Esophagus mucosa (tissue), 1 donor: ENCODE measurements at places on chromosomes 11 and 22. TPM values are rescaled to one million over a fixed set of nuclear protein-coding genes. Genes with fewer than 3 reads are reported as not detected.

DNA sequence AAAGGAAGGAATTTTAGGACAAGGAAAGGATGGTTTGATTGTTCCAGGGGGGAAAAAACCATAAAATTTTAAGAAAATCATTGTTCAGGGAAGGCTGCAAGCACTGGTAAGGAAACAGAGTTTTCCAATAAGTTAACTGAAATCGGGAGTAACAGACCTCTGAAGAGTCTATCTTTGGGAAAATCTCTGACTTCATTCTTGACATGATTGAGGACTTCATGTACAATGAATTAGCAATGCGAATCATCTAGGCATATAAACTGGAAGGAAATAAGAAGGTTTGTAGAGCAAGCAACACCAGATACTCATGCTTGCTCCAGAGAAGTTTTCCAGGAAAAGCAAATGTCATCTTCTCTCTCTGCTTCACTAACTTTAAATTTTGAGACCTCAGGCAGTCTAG lies 18.5 kb downstream of the APLP2 start:
- no peak for ATAC-seq

DNA sequence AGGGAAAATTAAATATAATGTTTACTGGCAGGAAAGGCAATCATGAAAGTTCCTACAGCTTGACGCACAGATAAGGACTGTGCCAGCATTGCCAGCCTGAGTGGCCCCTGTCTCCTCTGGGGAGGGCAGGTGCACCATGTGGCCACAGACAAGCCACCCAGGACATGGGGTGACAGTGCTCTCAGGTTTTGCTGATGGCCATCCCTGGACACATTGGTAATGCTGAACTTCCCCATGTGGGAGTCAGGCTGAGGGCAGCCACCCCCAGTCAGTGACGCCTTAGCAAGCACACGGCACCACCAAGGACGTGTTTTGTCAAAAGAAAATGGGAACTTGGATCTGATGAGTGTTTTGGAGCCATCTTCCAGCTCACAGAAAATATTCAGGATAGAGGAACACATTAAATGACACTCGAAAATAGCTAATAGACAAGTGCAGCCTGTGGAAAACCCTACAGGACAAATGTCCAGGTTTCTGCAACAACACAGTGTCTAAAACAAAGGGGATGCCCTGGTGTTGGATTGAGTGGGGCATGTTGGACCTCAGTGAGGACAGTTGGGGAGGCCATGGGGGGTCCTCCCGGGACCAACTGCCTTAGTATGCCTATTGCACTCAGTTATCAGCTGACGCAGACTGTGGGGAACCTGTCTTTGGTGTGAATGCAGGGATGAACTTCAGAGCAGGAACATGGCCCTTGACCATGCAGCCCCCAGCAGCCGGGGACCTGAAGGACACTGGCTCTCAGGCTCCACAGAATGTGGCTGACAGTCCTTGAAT lies 1450.5 kb downstream of the BRD1 start:
- no peak for ATAC-seq

DNA sequence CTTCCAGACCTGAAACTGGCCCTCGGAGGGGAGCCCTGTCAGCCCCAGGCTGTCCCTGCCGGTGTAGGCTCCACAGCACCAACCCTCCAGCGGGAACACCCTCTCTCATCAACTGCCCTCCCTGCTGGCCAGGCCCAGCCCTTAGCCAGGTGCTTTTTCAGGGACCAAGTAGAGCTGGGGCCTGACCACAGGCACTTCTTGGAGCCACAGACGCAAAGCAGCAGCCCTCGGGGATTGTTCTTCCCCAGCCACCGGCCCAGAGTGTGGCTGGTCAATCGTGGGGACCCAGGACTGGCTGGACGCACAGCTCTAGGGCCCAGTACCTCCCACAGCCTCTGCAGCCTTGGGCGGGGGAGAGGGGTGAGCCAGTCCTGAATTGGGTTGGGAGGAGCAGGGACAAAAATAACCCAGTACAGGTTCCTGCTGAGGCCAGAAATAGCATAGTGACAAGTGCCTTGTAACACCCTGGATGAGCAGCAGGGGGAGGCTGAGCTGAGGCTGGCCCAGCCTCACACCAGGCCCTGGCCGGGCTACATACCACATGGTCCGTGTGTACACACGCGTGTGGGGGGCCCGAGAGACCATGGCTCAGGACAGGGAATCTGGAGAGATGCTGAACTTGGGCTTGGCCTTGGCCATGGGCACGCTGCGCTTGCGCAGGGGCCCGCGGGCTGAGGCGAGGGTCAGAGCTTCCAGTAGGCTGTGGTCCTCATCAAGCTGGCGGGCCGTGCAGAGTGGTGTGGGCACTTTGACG lies 2.0 kb downstream of the KCNJ11 start:
- peak; percentile 58 for ATAC-seq

GRCh38 chr11:17563231-17563646 lies 16.2 kb downstream of the OTOG start:
- peak; percentile 79 for ATAC-seq

DNA sequence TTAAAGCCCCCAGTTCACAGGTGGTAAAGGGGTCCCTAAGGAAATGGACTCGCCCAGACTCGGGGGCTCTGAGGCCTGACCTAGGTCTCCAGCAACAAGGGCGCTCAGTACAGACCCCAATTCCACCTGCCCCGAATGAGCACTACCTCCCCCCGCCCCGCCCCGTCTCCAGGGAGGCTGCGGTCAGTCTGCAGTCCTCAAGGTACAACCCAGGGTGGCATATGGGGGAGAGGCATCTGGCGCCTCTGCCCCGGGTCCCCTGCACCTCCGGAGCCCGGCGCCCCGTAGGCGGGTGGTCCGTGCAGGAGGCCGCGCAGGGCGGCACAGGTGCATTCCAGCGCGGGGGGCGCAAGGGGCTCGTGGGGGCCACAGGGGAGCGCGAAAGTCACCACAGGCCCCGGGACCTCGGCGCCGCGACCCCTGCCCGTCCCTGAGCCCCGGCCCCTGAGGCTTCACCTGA lies 361 bp downstream of the CTSD start:
- peak; percentile 32 for ATAC-seq

DNA sequence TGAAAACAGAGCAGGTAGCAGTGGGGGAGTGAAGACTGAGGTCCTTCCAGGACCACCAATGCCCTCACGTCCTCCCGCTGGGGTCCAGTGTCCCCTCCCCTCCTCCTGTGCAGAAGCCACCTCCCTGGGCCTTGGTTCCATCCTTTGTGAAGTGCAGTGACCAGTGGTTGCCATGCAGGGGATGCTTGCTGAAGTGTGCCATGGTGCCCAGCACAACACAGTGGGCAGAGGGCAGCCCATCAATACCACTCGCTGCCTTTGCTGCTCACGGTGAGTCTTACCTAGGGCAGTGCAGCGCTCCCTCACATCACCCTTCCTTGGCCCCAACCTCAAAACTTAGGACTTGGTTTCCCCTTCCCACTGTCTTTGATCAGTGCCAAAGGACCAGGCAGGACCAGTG lies 12.9 kb downstream of the MYEOV start:
- no peak for ATAC-seq

DNA sequence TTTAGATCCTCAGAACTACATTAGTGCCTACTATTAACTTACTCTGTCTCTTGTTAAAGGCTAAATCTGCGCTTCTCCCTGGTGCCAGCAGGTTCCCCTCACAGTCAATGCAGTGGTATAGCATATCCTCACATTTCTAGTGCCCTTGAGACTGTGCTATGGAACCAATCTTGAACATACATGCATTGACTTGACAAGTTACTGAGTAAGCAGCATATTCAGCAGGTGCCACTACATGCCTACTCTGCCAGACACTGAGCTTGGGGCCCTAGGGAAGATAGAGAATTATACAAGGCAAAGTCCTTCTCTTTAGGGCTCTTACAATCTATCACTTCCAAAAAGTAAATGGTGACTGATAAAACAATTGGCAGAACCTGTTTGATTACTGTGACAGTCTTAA lies 3.2 kb downstream of the FUT4 start:
- ATAC-seq: peak; percentile 24

DNA sequence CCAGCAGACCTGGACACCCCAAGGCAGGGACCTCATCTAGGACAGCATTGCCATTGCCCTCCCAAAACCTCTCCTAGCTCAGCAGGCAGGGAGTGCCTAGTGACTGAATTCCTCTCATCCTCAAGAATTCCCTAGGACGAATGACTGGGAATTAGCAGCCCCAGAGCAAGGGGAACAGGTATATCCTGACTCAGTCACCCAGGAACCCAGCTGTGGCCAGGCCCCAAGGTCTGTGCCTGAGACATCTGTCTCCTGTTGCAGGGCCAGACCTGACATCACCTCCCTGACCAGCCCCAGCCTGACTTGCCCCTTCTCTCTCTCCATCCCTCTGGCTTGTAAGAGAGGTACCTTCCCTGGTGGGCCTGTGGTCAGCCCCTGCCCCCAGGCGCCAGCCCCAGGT lies 39.0 kb upstream of the SUSD2 start:
- ATAC-seq: no peak

GRCh38 chr11:45159781-45160365 lies 13.4 kb downstream of the PRDM11 start:
- ATAC-seq: peak; percentile 9

DNA sequence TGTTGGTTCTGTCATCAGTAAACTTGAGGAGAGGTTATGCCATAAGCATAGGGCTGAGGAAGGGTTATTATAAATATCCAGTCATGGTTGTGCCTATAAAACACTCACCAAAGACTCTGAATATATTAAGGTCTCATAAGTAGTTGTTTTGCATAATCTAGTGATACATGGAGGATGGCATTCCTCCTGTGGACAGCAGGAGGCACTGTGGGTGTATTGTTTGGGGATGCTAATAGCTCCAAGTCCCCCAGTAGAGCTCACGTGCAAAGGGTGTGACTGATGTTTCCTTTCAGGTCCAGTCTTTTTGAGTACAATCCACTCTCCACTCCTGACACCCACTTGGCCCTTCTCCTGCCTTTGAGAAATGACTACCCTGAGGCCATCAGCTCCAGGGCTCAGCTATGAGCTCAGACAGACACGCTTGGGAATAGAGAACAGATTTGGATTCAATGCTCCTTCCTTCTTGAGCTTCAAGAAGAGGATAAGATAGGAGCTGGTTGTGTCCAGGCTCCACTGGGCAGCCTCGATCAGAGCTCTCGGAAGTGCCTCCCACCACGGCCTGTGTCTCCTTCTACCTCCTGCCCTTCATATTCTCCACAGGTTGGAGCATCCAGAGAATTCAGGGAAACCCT lies 85.2 kb upstream of the IGLL5 start:
- ATAC-seq: no peak

DNA sequence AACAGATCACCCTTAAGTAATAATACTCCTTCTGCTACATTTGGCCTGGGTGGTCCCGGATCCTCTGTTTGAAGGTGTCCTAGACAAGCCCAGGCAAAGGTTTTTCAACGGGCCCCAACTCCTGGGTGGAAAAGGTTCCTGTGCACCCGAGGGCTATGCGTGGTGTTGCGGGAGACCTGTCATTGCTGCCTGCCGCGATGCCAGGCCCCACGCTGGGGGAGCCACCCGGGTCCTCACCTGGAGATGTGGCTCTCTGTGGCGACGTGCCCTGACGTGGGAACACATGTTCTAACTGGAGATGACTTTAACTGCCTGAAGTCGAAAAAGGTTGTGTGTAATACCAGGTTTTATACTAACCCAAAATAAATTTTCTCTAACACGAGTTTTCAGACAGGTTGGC lies 467.1 kb downstream of the NTM start:
- no peak for ATAC-seq

- ATAC-seq: no peak
Observed at GRCh38 chr11:35943309-35943708, 553 bp upstream of the LDLRAD3 start.

DNA sequence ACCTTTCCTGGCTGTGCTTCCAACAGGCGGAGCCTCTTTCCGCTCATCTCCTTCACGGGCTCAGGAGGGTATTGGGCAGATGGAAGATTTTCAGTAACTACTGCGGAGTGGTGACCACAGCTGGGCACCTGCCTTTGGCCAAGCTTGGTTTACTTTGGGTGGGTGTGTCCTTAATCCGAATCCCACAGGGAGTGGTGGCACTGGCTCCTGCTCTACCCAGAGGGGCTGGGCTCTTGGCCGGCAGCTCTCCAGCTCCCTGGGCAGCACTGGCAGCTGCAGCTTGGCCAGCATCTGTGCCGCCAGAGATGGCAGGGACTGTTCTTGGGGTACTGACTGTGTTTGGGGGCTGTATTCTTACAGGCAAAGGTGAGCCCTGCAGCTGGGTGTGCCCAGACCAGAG lies 29.8 kb downstream of the BID start:
- ATAC-seq: peak; percentile 4

- ATAC-seq: no peak
Observed at GRCh38 chr11:61516675-61517572, 8.4 kb downstream of the LRRC10B start.

DNA sequence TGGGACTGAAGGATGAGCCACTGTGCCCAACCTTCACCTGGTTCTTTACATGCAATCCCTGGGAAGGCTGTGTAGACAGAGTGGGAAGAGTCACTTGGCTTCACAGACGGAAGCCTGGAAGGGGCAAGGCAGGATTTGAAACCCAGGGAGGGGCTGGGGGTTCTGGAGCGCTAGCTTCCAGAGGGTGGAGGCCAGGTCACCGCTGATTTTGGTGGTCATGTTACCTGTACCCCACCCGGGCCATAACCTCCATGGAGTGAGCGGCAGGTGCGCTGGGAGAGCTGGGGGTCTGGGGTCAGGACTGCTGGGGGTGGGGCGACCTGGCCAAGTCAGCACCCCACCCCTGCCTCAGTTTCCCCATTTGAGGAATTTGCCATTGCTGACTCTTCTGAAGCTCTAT lies 38.3 kb downstream of the PDGFB start:
- ATAC-seq: no peak

DNA sequence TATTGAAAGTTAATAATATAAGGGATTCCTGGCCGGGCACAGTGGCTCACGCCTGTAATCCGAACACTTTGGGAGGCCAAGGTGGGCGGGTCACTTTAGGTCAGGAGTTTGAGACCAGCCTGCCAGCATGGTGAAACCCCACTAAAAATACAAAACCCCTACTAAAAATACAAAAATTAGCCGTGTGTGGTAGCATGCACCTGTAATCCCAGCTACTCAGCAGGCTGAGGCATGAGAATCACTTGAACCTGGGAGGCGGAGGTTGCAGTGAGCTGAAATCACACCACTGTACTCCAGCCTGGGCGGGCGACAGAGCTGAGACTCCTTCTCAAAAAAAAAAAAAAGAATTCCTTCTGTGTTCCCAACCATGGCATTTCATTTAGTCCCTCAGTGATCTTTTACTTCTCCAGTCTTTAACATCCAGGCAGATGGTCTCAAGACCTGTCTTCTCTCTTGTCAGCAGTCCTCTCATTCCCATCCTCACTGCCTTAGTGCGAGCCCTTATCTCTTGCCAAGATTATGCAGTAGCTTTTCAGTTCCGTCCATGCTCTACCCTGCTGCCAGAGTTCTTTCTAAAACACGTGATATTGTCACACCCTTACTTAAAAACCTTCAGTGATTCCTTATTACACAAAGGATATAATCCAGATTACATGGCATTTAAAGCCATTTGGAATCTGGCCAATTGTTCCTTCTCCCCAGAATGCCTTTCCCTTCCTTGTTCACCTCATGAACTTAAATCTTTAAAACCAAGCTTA lies 17.9 kb downstream of the RTN3 start:
- ATAC-seq: peak; percentile 86

Gene CPSF7
- total RNA-seq: 44.8 TPM

Gene DSCAML1
- not detected for total RNA-seq

Gene CCDC88B
- total RNA-seq: 4.5 TPM

Gene MGAT3
- total RNA-seq: 0.44 TPM

Gene GRM5
- not detected for total RNA-seq

Gene CTSW
- not detected for total RNA-seq

Gene CATSPER1
- not detected for total RNA-seq

Gene OR5B21
- total RNA-seq: not detected

Gene TRPC6
- total RNA-seq: 0.36 TPM

Gene LIF
- total RNA-seq: 0.24 TPM

Gene ZNF214
- 0.88 TPM for total RNA-seq
